ENCODE measurements at places on chromosomes 1 and 21. TPM values are rescaled to one million over a fixed set of nuclear protein-coding genes. Genes with fewer than 3 reads are reported as not detected.

The KIRREL1 gene
- total RNA-seq: 0.22 TPM

The TNFRSF25 gene
- total RNA-seq: 0.49 TPM

The AVPR1B gene
- not detected for total RNA-seq

The AK5 gene
- total RNA-seq: not detected

The CRABP2 gene
- 1.6 TPM for total RNA-seq

The KCNH1 gene
- total RNA-seq: not detected

The RBM11 gene
- total RNA-seq: 2.2 TPM

The IVL gene
- total RNA-seq: not detected

The ADPRS gene
- total RNA-seq: 33.4 TPM

The SZRD1 gene
- 149 TPM for total RNA-seq

The SV2A gene
- 0.20 TPM for total RNA-seq

The FAM167B gene
- not detected for total RNA-seq

The VANGL2 gene
- total RNA-seq: 3.4 TPM

The C8A gene
- 0.09 TPM for total RNA-seq

The FCRLA gene
- total RNA-seq: 0.40 TPM

The SPATA45 gene
- not detected for total RNA-seq

The CRP gene
- total RNA-seq: 0.69 TPM

The JUN gene
- total RNA-seq: 24.0 TPM

The OR1C1 gene
- not detected for total RNA-seq

The ANGPTL3 gene
- not detected for total RNA-seq

The IL19 gene
- not detected for total RNA-seq

The TMCC2 gene
- total RNA-seq: 1.8 TPM

The MSH4 gene
- total RNA-seq: 0.16 TPM

The LCE3D gene
- not detected for total RNA-seq

The MEGF6 gene
- total RNA-seq: 0.40 TPM

The PRELP gene
- 0.04 TPM for total RNA-seq

The GPR153 gene
- total RNA-seq: 1.5 TPM

The NPHS2 gene
- not detected for total RNA-seq

The NOL9 gene
- total RNA-seq: 79.3 TPM

The PRR9 gene
- total RNA-seq: 0.20 TPM

The PTPN22 gene
- total RNA-seq: 1.3 TPM

The TSTD1 gene
- 0.53 TPM for total RNA-seq

The MARCKSL1 gene
- total RNA-seq: 236 TPM

The TBX19 gene
- total RNA-seq: 1.8 TPM

The USP16 gene
- total RNA-seq: 49.9 TPM

The KRTAP12-2 gene
- not detected for total RNA-seq

The ARPC5 gene
- 91.7 TPM for total RNA-seq

The NOTCH2NLA gene
- 10.1 TPM for total RNA-seq
